ENCODE measurements at places on chromosomes 13 and 19. TPM values are rescaled to one million over a fixed set of nuclear protein-coding genes. Genes with fewer than 3 reads are reported as not detected.
A peak's percentile ranks its signal among the peaks of the same experiment; 100 is the strongest.

- no peaks in the 10 kb centered on the region for H3K4me1 ChIP-seq
- no peak overlapping the region for H3K27ac ChIP-seq
- peaks cover 13% of the 10 kb centered on the region for H3K27me3 ChIP-seq
- DNase-seq = peak; percentile 74
Measured at GRCh38 chr19:35963514-35963913, 27.3 kb downstream of the LRFN3 start.

Gene ZNF229
- 11.7 TPM for total RNA-seq

GRCh38 chr19:1424192-1424955 is 13.8 kb upstream of the RPS15 start:
- no peaks in the 10 kb centered on the region for H3K4me1 ChIP-seq
- no peak overlapping the region for H3K4me3 ChIP-seq
- H3K36me3 ChIP-seq = peaks cover 20% of the 10 kb centered on the region
- no peak for DNase-seq

Gene KIR2DL3
- not detected for total RNA-seq

DNA sequence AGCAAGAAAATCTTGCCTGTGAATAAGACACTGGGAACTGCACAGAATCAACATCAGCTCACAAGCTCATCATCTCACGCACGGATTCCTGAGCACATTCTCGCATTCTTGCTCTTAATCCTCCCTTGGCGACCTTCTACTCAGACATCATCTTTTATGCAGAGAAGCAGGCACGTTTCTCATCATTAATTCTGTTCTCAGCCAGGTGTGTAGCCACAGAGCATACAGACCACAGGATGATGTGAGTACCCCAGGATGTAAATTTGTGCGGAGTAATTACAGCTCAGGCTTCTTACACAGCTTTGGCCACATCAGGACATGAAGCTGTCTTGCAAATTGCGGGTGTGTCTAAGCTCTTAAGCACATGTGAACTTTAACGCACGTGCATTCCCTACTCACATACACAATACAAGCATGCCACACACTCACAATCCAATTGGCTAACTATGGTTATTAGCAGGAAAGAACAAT is 36.5 kb upstream of the SACS start:
- no peaks in the 10 kb centered on the region for H3K27me3 ChIP-seq
- peak; percentile 91 for DNase-seq
- H3K27ac ChIP-seq = peak overlapping the region; percentile 64
- peaks cover 32% of the 10 kb centered on the region for H3K4me1 ChIP-seq
- no peaks in the 10 kb centered on the region for H3K36me3 ChIP-seq

GRCh38 chr13:111895896-111896821 is 170.8 kb upstream of the SOX1 start:
- H3K36me3 ChIP-seq = no peaks in the 10 kb centered on the region
- no peak for DNase-seq
- H3K4me3 ChIP-seq = no peak overlapping the region

DNA sequence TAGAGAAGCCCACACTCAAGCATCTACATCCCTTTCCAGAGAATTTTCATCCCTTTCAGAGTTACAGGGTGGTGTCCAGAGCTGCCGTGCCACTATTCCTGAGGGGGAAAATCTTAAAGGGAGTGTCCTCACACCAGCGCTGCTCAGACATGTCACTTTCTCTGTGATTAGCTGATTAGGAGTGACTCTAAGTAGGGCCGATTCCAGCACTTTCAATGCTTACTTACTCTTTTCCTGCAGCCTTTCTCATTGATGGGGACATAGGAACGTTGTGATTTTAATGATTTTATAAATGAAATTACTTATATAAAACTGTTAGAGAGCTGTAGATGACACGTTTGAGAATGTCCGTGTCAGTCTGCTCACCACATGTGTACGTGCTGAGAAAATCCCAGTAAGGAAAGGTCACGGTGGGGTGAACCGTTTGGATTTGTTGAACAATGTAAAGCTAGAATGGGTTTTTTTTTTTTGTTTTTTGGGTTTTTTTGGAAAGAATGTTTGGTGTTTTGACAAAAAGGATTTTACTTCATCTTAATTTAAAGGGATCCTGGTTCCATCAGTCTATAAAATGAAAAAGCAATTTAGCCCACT is 56.6 kb upstream of the SPATA13 start:
- no peaks in the 10 kb centered on the region for H3K27me3 ChIP-seq
- no peaks in the 10 kb centered on the region for H3K4me1 ChIP-seq
- H3K36me3 ChIP-seq = no peaks in the 10 kb centered on the region
- DNase-seq = no peak
- no peak overlapping the region for H3K4me3 ChIP-seq
- H3K27ac ChIP-seq = no peak overlapping the region

DNA sequence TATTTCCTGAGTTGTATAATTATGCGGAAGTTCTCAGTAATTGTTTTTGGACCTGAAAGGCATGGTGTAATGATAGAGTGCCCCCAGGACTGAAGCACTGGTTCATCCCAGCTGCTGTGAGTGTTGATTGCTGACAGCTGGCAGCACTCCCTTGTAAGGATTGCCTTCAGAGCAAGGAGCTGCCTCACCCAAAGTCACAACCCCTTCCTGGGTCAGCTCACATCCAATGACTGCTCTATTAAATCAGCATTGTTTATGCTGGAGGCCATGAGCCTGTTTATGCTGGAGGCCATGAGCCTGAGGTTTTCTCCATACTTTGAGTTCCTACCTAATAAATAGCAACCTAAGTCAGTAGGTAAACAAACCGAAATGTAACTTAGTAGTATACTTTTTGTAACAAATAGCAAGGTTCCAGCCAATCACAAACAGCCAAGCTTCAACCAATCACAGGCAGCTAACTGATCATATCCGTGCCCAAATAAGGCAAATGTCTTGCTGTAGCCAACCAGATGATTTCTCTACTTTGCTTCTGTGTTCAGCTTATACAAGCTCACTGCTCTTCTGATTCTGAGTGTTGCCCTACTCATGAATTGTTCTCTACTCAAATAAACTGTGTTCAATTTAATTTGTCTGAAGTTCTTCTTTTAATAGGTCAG is 11.7 kb upstream of the SPACA6 start:
- 0 out of 2 replicates have a peak, but pooled peaks cover 4% of the 10 kb centered on the region for H3K27me3 ChIP-seq
- H3K36me3 ChIP-seq = no peaks in the 10 kb centered on the region
- no peak overlapping the region for H3K4me3 ChIP-seq
- no peak for DNase-seq

DNA sequence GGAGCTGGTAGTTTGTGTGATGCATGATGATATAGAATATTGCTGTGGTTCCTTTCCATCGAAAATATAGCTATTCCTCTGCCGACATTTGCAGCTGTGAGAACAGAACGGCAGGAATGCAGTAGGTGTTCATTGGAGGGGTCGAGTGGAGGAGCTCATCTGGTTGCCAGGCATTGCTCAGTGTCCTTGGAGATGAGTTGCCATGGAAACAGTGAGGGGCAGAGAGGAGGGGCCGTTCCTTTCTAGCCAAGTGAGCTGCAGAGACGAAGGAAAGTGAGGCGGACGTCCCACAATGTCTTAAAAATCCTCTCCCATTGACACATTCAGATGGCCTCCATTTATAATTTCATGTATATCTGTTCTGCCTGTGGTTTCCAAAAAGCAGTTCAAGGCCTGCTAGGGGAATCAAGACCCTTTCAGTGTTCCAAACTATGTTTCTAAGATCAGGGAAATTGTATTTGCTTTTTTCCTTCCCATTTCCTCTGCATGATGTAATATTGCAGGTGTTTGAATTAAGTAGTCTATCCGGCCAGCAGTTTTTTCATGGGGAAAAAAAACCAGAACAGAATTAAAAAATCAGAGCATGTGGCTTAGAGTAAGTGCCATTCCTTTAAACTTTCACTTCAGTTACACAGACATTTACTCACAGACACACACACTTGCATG is 41.2 kb upstream of the ZNF835 start:
- no peak for DNase-seq
- H3K4me1 ChIP-seq = no peaks in the 10 kb centered on the region
- H3K27ac ChIP-seq = no peak overlapping the region
